ENCODE measurements at places on chromosomes 6 and 20.

- peak; percentile 54 for DNase-seq
Measured at GRCh38 chr20:61263084-61263695, 11.1 kb downstream of the CDH4 start.

DNA sequence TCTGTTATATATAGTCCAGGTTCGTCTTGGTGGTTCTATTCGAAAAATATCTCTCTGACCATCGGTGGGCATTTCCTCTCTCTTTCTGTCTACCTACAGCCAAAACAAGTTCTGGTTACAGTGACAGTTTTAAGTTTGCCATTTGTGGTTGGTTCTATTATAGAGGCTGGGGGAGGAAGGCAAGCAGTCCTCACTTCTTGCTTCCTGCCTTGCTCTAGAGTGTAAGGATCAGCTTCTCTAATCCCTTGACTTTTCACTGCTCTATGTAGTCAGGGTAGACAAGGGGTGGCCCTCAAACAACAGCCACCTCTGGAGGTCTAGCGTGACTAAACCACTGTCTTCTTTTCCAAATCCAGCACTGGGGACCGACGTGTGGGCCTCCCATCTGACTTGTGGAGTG, 16.1 kb downstream of the E2F3 start:
- no peak for DNase-seq

- DNase-seq, result no peak
Measured at GRCh38 chr6:55705451-55706440, 126.8 kb upstream of the HMGCLL1 start.

DNA sequence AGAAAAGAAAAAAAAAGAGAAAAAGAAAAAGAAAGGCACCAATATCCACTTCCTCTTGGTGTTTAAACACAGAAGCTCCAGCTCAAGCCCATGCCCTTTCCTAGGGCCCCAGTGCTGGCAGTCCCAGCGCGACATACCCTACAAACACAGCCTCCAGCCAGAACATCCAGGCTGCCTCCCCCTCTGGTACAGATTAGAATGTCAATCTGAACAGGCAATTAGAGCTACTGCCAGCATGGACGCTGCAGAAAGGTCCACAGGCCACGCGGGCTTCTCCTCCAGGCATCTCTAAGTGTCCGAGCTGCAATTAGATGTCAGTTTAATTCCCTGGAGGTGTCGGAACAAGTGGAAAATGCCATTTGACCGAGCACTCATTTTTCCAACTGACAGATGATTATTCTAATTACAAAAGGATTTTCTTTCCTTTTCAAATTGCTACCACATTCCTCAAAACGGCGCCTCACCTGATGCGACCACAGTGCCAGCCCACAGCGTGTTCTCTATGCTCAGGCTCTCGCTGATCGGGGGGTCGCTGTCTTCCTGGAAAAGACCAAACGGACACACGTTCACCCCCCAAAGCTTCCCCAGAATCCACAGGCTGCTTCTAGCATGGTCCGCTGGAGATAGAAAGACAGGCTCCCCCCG, 79.5 kb downstream of the ATP9A start:
- DNase-seq, result no peak

- no peak for DNase-seq
Measured at GRCh38 chr6:162119341-162119740, 608.2 kb downstream of the PRKN start.

DNA sequence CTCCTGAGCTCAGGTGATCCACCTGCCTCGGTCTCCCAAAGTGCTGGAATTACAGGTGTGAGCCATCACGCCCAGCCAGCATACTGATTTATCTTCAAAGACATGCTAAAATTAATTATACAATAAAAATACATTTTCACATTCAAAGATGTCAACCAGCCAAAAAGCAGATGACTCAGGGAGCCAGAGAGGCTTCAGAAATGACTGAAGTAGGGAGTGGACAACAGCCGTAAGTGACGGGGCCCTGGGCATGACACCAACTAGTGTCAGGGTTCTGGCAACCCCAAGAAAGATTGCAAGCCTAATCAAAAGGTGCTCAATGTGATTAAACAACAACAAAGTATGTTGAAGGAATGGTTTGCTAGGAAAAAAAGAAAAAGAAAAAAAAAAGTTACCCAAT, 28.4 kb downstream of the GPLD1 start:
- DNase-seq, result no peak

DNA sequence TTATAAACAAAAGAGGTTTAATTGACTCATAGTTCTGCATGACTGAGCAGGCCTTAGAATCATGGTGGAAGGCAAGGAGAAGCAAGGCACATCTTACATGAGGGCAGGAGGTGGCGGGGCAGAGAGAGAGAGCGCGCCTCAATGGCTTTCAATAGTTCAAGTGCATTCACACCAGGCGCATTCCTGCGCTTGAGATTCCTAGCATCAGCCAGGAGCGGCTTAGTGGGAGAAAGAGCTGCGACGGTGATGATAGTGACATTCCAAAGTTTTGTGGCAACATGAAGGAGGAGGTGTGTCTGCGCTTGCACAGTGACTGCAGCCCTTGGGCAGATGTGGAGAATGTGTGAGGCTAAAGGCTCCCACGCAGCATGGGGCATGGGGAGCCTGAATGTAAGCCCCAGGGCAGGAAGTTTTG, 25.0 kb upstream of the EMILIN3 start:
- DNase-seq, result no peak

- DNase-seq, result no peak
Measured at GRCh38 chr6:15242503-15242902, 3.4 kb upstream of the JARID2 start.

DNA sequence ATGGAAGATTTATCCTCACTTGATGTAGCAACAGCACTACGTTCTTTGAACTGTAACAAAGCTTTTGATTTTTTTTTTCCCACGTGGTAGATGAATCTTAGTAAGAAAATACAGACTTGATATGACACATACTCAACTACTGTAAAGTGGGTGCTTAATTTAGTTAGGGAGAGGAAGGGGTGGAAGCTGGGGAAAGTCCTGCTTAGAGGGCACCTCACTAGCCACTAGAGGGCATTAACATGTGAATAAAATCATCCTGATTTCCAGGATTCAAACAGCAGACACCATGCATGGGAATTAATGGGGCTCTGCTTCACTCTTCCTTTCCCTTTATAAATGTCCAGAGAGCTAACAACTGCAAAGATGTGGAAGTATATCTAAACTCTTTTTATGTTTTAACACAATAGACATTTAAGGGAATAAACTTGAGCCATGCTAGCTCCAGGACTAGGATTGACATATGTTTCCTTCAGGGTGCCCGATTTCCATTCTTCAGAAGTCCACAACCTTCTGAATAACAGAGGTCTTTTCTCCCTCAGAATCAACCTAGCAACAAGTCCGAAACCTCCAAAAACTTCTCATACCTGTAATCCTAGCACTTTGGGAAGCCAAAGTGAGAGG, 250.1 kb downstream of the ATXN1 start:
- DNase-seq, result peak; percentile 45
